ENCODE measurements at places on chromosomes 7 and 10. TPM values are rescaled to one million over a fixed set of nuclear protein-coding genes. Genes with fewer than 3 reads are reported as not detected.

DNA sequence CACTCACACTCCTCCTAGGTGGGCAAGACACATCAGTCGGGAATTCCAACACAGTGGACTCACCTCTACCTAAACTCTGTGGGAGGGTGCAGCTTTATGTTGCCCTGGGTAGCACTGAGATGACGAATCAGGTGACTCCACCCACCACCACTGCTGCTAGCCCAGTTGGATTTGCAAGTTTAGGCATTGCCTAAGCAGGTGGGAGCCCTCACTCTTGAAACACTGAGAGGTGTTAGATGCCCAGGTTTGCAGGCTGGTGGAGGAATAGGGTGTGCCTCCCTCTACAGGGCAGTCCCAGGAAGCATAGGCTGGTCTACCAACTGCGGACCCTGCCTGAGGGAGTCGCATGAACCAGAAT is 708.9 kb downstream of the POM121L12 start:
- H3K4me1 ChIP-seq: no peaks in the 10 kb centered on the region
- no peak overlapping the region for H3K27ac ChIP-seq
- H3K36me3 ChIP-seq: no peaks in the 10 kb centered on the region
- H3K27me3 ChIP-seq: no peaks in the 10 kb centered on the region
- DNase-seq: no peak

- H3K36me3 ChIP-seq: peaks cover 13% of the 10 kb centered on the region
- H3K4me3 ChIP-seq: no peak overlapping the region
- H3K27me3 ChIP-seq: no peaks in the 10 kb centered on the region
- H3K27ac ChIP-seq: no peak overlapping the region
Observed at GRCh38 chr7:1564603-1565022, 5.2 kb downstream of the PSMG3 start.

DNA sequence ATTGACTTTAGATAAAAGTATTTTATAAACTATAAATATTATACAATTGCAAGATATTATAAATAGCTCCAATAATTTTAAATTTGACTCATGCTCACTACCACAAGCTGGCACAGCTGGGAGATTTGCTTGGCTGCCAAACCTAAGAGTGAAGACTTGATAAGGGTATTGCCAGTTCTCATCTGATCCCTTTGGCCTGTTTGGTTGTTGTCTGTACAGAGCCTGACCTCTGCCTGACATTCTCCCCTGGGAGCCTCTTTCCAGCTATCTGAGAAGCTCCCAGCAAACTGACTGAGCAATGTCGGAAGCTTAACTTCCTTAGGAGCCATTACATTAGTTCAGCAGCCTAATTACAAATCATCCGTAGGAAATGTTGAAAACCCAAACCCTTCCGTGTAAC is 10.2 kb upstream of the LMOD2 start:
- no peak overlapping the region for H3K27ac ChIP-seq
- no peak for DNase-seq
- no peaks in the 10 kb centered on the region for H3K27me3 ChIP-seq
- H3K36me3 ChIP-seq: no peaks in the 10 kb centered on the region

GRCh38 chr7:19674266-19674960 is 34.4 kb downstream of the POLR1F start:
- H3K27me3 ChIP-seq: no peaks in the 10 kb centered on the region
- H3K36me3 ChIP-seq: no peaks in the 10 kb centered on the region
- no peak for DNase-seq

- H3K27ac ChIP-seq: no peak overlapping the region
- DNase-seq: no peak
- no peaks in the 10 kb centered on the region for H3K4me1 ChIP-seq
- peaks cover 18% of the 10 kb centered on the region for H3K27me3 ChIP-seq
Observed at GRCh38 chr10:62414359-62414758, 40.2 kb downstream of the ZNF365 start.

DNA sequence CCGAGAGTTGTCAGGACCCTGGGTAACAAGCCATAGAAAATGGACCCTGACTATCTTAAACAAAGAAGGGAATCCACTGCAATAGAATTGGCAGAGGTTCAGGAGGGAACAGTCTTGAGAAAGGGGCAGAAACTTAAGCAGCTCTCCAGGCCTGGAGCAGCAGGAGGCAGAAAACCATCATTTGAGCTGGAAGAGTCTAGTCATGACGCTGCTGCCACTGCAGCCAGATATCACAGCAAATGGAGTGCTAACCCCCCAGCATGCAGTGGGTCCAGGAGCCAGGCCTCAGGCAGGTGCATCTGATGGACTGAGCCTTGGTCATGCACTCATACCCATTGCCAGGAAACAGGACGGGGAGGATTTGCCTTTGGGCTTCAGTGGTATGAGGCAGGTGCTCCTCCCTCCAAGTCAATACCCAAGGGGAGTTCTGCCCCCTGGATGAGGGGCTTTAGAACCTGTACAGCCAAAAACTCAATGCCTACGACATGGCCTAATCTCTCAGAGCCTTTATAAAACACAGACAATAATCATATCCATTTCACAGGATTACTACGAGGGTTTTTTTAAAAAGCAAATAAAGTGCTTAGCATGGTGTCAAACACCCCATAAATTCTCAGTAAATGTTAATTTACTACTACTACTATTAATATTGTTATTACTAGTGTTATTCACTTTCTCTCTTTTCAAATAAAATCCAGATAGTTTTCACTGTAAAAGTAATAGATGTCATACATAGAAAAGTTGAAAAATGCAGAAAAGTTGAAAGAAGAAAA is 30.7 kb downstream of the DUSP5 start:
- H3K4me1 ChIP-seq: peaks cover 24% of the 10 kb centered on the region
- no peak overlapping the region for H3K4me3 ChIP-seq
- no peak overlapping the region for H3K27ac ChIP-seq
- no peak for DNase-seq
- no peaks in the 10 kb centered on the region for H3K27me3 ChIP-seq
- H3K36me3 ChIP-seq: no peaks in the 10 kb centered on the region

PDIA4 gene
- 54.0 TPM for total RNA-seq

EPHB4 gene
- 0.66 TPM for total RNA-seq

ZPBP gene
- not detected for total RNA-seq

WNT8B gene
- not detected for total RNA-seq

Measured in natural killer cell (primary cell).